Naive thymus-derived CD8-positive, alpha-beta T cell (primary cell): ENCODE measurements at places on chromosomes 11 and 22.

DNA sequence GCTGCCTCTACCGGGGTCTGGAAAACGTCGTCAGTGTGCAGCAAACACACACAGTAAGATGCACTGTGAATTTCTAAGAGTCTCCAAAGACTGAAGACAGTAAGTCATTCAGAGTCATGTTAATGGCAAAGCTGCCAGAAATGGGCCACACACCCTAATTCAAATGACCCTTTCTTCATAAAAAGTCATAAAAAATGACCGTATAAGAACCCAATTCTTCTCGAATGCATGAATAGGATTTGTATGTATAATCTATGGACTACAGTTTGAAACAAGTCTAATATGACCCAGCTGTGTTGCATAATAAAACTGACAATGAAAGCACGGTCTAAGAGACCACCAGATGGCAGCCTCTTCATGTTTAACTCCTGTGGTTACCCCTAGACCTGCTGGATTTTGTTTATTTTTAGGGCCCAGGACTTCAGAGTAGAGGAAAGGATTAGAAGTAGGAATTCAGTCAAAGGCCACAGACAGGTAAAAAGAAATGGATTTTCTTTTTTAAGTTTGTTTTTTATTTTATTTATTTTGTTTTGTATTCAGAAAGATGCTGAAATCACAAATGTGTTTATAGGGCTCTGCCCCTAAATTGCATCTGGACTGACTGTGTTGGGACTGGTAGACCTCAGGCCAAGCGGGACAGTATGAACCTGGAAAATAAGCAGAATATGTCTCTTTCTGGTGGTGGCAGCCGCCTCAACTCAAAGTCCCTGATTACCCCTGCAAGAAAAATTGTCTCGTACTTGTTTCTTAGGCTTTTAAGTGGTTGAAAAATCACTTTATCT lies 32.1 kb upstream of the SLC5A12 start:
- H3K4me1 ChIP-seq, result no peaks in the 10 kb centered on the region
- peaks cover 12% of the 10 kb centered on the region for H3K27me3 ChIP-seq
- H3K4me3 ChIP-seq, result no peak overlapping the region

- H3K27me3 ChIP-seq, result peaks cover 9% of the 10 kb centered on the region
- DNase-seq, result no peak
- H3K4me1 ChIP-seq, result no peaks in the 10 kb centered on the region
- H3K4me3 ChIP-seq, result no peak overlapping the region
- H3K36me3 ChIP-seq, result no peaks in the 10 kb centered on the region
Measured at GRCh38 chr11:30314625-30315024, 8.3 kb upstream of the ARL14EP start.

DNA sequence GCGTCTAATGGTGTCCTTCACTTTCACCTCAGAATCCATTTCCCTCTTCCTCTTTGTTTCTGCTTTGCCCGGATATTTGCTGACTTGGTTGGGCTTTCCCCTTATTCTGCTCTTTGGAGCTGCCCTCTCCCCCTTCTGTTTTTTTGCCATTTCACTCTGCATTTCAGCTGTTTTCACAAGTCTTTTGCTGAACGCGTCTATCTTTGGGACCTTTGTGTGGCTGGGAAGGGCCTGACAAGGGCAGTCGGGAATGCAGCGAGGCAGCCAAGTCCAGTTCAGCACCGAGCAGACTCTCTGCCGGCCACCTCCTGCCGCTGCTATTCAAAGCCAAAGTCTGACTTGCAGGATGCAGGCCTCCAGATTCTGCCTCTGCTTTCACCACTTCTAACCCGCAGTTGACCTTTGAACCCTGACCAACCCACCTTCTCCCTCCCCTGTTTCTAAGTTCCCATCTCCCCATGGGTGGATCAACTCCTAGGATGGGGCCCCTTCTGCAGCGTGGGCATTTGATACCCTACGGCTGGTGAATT lies 38.2 kb downstream of the FEZ1 start:
- DNase-seq, result no peak
- no peaks in the 10 kb centered on the region for H3K36me3 ChIP-seq
- H3K27me3 ChIP-seq, result peaks cover 6% of the 10 kb centered on the region
- no peak overlapping the region for H3K27ac ChIP-seq

DNA sequence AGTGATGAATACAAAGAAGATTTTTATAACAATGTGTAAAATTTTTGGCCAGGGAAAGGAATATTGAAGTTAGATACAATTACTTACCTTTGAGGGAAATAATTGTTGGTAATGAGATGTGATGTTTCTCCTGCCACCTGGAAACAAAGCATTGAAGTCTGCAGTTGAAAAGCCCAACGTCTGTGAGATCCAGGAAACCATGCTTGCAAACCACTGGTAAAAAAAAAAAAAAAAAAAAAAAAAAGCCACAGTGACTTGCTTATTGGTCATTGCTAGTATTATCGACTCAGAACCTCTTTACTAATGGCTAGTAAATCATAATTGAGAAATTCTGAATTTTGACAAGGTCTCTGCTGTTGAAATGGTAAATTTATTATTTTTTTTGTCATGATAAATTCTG lies 5.3 kb downstream of the BIRC3 start:
- H3K4me1 ChIP-seq, result peaks cover 24% of the 10 kb centered on the region
- H3K27ac ChIP-seq, result peak overlapping the region; percentile 95
- peaks cover 15% of the 10 kb centered on the region for H3K36me3 ChIP-seq
- no peak for DNase-seq
- peak overlapping the region; percentile 59 for H3K4me3 ChIP-seq

DNA sequence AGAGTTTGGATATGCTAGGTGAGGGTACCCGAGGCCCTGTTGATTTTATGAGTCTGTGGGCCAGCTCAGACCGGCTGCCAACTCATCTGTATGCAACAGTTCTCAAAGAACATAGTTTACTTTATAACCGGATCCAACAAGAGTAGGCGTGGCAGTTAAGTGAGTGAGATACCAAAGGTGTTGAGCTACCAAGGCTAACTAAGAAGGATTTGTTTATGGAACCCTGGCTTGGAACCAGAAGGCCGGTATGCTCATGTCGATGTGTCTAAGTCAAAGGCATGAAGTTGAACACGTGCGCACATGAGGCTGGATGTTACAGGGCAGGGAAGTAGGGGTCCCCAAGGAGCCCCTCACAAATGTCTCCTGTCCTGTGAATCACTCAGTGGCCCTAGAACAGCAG lies at the start of gene KCNJ1:
Gene KCNJ1, minus strand, starts transcription at position 20 of the 400 bp plus-strand sequence. CDS start 27,053 bp downstream, outside the sequence.
- H3K36me3 ChIP-seq, result no peaks in the 10 kb centered on the region
- no peak within 1 kb of the TSS for H3K4me3 ChIP-seq
- H3K27me3 ChIP-seq, result no peaks in the 10 kb centered on the region
- DNase-seq, result no peak
- H3K4me1 ChIP-seq, result no peaks in the 10 kb centered on the region

GRCh38 chr22:47310601-47311000 lies 548.2 kb downstream of the TBC1D22A start:
- no peak overlapping the region for H3K4me3 ChIP-seq
- DNase-seq, result no peak
- H3K27ac ChIP-seq, result no peak overlapping the region
- H3K27me3 ChIP-seq, result peaks cover 2% of the 10 kb centered on the region
- H3K4me1 ChIP-seq, result no peaks in the 10 kb centered on the region
- H3K36me3 ChIP-seq, result no peaks in the 10 kb centered on the region

- H3K4me3 ChIP-seq, result no peak overlapping the region
- no peak overlapping the region for H3K27ac ChIP-seq
- no peak for DNase-seq
- H3K36me3 ChIP-seq, result peaks cover 7% of the 10 kb centered on the region
- H3K27me3 ChIP-seq, result no peaks in the 10 kb centered on the region
Measured at GRCh38 chr11:28296426-28296825, 188.2 kb downstream of the METTL15 start.
